MCF 10A (cell line): ENCODE measurements at places on chromosomes 13 and 19.

GRCh38 chr13:44618326-44618725 lies 42.2 kb upstream of the TSC22D1 start:
- no peaks in the 10 kb centered on the region for H3K36me3 ChIP-seq
- H3K4me3 ChIP-seq: no peak overlapping the region
- no peaks in the 10 kb centered on the region for H3K4me1 ChIP-seq
- H3K27ac ChIP-seq: no peak overlapping the region
- no peak for DNase-seq

DNA sequence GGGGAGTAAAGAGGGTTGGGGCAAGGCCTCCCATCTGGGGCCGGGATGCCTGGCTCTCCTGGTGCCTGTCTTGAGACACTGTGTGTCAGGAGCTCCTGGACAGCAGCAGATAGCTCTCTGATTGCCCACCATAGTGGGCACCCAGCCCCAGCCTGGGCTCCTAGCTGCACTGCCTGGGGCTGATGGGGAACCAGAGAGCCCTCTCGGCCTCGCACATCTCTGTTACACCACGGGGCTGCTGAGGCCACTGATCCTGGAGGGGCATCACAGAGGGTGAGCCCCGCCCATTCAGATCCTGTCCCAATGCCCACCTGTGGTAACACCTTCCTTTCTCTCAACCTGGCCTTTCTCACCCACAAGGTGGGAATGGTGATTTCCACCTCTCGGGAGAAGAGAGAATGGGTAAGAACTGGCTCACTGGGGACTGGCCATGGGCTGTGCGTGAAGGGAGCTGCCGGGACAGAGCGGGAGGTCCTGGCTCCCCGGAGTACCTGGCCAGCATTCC lies 135.9 kb downstream of the URI1 start:
- H3K27ac ChIP-seq: no peak overlapping the region
- H3K27me3 ChIP-seq: no peaks in the 10 kb centered on the region
- no peak overlapping the region for H3K4me3 ChIP-seq
- H3K36me3 ChIP-seq: no peaks in the 10 kb centered on the region
- H3K4me1 ChIP-seq: no peaks in the 10 kb centered on the region
- no peak for DNase-seq

GRCh38 chr13:30905932-30906383 lies at the start of gene MEDAG:
TSS of gene MEDAG (plus strand) at chr13:30906271. CDS start at chr13:30906516, 245 bp downstream.
- peaks cover 29% of the 10 kb centered on the region for H3K27me3 ChIP-seq
- no peak within 1 kb of the TSS for H3K27ac ChIP-seq
- no peak for DNase-seq
- no peaks in the 10 kb centered on the region for H3K4me1 ChIP-seq

DNA sequence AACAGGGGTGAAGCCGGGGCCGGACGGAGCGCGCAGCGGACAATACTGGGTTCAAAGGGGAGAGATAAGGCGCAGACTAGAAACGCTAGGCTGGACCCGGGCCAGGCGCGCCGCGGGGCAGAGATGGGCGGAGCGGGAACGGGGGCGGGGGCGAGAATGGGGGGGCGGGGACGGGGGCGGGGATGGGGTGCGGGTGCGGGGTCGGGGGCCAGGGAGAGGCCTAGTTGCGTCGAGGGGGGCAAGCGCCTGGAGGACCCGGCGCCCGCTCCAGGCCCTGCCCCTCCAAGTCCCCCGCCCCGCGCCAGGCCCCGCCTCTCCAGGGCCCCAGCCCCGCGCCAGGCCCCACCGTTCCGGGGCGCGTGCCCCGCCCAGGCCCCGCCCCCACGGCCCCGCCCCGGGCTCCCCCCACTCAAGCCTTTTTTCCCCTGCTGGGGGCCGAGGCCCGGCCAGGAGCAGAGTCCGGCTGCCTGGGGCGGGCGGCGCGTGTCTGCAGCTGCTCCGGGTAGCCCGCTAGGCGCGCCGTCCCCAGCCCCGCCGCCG lies at the start of gene CERS4:
Gene CERS4, plus strand, starts transcription at position 449 of the 540 bp plus-strand sequence. CDS start 41,707 bp downstream, outside the sequence.
- H3K4me3 ChIP-seq: peak within 1 kb of the TSS; percentile 69
- no peaks in the 10 kb centered on the region for H3K27me3 ChIP-seq
- no peak within 1 kb of the TSS for H3K27ac ChIP-seq
- H3K4me1 ChIP-seq: no peaks in the 10 kb centered on the region
- no peak for DNase-seq
- no peaks in the 10 kb centered on the region for H3K36me3 ChIP-seq

GRCh38 chr13:63206461-63206860 lies 1790.8 kb upstream of the PCDH20 start:
- no peaks in the 10 kb centered on the region for H3K4me1 ChIP-seq
- H3K36me3 ChIP-seq: no peaks in the 10 kb centered on the region
- H3K4me3 ChIP-seq: no peak overlapping the region
- no peak overlapping the region for H3K27ac ChIP-seq
- no peaks in the 10 kb centered on the region for H3K27me3 ChIP-seq
